ENCODE measurements at places on chromosomes 12 and 14. TPM values are rescaled to one million over a fixed set of nuclear protein-coding genes. Genes with fewer than 3 reads are reported as not detected.

Gene CCDC85C
- 5.8 TPM for total RNA-seq

Gene MMP17
- 5.0 TPM for total RNA-seq

Gene KRT79
- total RNA-seq, result not detected

Gene HOXC10
- 2.0 TPM for total RNA-seq

Gene TMEM121
- total RNA-seq, result 1.6 TPM

Gene SLC39A9
- 119 TPM for total RNA-seq

Gene SAMD15
- 2.1 TPM for total RNA-seq

Gene TSHR
- total RNA-seq, result not detected

Gene CDKN3
- total RNA-seq, result 180 TPM

Gene PTPRQ
- total RNA-seq, result not detected

Gene OTOGL
- total RNA-seq, result 0.02 TPM

Gene CARMIL3
- total RNA-seq, result 0.14 TPM

Gene GSC
- 4.4 TPM for total RNA-seq

Gene SERPINA1
- total RNA-seq, result 3.2 TPM

Gene RGS6
- 0.14 TPM for total RNA-seq

All from H4 (cell line).